ENCODE measurements at places on chromosomes 3 and 15. TPM values are rescaled to one million over a fixed set of nuclear protein-coding genes. Genes with fewer than 3 reads are reported as not detected.

- peak; percentile 83 for DNase-seq
Measured at GRCh38 chr3:30203301-30203700, 403.1 kb upstream of the TGFBR2 start.

DNA sequence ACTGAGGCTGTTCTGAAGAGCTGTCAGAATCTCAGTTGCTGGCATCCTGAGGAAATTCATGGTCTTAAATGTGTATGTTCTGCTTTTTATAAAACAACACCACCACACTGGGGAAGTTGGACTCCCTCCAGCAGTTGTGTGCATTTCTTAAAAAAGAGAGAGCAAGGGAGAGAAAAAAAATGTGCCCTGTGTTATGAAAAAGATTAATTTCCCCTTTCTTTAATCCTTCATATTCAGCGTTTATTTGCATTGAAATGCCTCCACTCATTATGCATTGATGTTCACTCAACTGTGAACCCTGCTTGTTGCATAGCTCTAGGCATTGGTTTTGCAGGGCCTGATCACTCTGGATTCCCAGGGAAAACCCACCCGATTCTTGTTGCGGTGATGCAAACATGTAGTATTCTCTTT lies 4.4 kb upstream of the ZNF609 start:
- no peak for DNase-seq

DNA sequence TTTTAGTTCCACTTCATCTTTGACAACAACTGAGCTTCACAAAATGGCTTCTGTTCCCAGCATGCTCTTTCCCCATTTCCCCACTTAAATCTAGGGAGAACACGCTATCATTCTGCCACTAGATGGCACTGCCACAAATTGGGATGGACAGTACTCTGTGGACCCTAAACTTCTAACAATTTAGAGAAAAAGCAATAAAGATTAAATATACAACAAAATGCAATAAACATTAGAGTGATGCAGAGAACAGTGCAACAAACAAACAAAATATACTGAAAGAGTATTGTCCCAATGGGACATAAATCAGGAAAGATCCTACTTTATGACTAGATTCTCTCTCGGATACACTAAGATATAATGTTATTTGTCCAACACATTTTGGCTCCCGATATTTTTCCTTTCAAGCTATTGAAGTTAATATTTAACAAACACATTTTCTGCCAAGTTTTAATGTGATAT lies 169.7 kb upstream of the TMCO5A start:
- DNase-seq = peak; percentile 77

- DNase-seq = peak; percentile 29
Measured at GRCh38 chr3:44476181-44476611, 1.3 kb downstream of the ZNF445 start.

The HIGD2B gene
- total RNA-seq = not detected

Measured in RPMI7951 (cell line).